Effector CD4-positive, alpha-beta T cell (primary cell): ENCODE measurements at places on chromosomes 6 and 20.

DNA sequence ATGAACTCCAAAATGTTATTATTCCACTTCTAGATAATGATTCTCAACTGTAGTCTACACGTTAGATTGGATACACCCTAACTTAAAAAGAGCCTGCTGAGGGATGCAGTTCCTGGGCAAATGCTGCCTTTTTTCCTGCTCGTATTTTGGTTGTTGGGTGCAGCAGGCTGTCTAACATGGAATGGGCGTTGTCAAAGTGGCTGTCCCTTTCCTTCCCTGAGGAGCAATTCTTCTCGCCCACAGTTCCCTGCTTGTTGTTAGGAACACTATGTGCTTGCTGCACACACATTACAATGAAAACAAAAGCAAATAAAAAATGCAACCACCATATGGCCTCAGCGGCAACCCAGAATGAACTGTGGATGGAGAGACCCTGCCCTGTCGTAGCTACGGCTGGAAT is 1.7 kb upstream of the ADGRF5 start:
- DNase-seq = no peak

GRCh38 chr6:106637051-106637716 is 7.8 kb downstream of the QRSL1 start:
- no peak for DNase-seq

DNA sequence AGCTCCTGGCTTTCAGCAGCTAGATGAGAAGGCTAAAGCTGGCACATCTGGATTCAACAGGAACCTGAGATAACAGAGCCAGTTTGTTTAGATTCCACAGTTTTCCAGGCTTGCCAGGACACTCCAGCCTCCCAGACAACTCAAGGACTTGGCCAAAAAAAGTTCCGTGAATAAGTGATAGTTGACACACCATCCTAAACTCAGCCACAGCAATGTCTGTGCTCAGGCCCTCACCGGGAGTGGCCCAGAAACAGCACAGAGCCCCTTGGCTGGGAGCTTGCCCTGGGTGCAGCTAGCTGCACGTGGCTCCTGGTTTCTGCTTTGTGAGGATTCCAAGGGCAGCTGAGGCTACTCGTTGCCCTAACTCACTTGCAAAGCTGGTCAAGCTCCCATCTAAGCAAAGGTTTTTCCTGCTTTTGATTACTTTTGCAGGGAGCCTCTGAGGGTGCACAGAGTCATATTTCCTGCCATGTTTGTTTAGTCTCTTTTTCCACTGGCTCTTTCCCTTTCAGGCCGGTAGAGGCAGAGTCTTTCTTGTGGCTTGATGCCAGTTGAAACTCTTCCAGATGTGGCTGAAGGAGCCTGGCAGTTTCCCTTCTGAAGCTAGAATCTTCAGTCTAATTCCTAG is 118.3 kb upstream of the ECI2 start:
- DNase-seq = no peak

GRCh38 chr6:6225885-6226529 is 94.5 kb downstream of the F13A1 start:
- no peak for DNase-seq

DNA sequence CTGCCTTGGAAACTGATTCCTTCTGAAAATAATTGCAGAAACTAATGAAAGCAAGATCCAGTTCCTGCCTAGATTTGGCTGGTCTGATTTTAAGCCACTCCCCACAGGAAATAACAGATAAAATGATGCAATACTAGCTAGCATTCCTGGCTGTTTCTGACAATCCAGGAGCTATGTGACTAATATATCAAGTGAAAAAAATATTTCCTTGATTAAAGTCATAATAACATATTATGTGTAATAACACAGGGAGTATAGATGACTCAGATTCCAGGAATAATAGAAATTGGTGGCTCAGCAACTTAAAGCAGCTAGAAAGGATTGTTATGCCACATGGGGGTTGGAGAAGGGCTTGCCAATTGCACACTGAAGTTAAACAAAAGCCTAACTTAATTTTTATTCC is 182.7 kb upstream of the SALL4 start:
- no peak for DNase-seq

DNA sequence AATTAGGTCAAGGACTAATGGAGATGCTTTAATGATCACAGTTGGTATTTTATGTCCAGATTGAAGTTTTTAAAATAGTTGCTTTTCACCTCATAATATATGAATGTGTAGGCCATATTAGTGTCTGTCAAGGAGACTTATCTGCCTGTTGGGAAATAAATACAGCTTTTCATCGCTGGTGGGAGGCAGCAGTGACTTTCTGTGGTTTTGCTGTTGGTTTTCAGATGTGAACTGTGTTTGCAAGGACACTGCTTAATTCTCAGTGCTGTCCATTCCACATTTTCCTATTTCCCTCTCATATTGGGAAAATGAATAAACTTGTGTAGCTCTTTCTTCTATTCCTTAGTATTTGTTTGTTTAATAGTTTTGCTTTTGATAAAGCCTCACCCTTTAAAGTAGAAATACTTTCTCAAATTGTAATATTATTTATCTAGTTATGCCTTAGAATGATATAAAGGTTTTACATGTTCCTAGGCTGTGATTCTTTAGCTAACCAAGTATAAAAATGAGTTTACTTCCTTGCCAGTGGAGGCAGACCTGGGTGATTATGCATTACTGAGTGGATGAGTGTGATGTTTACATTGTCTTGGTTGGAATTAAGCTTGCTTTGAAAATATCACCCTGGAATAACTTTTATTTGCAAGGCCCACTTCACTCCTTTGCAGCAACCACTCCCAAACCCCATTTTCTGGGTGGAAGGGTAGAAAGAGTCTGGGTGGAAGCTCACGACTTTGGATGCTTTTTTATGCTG is 3.3 kb downstream of the PLCB4 start:
- DNase-seq = no peak

- DNase-seq = no peak
Measured at GRCh38 chr20:62745279-62745951, 36.8 kb downstream of the NTSR1 start.

DNA sequence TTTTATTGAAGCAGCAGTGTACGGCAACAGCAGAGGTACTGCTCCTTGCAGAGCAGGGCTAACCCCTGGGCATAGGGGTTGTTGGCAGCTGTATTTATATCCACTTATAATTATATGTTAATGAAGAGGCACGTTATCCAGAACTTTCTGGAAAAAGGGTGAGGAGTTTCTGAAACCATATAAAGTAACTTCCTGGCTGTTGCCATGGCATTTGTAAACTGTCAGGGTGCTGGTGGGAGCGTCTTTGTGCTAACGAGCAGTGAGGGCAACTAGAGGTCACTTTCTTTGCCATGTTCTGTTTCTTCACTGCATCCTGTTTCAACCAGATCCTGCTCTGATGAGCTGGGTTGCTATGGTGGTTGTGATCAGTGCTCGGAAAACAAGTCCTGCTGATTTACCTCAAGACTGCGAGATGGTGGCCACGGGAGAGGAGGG is 11.1 kb upstream of the ARFGEF2 start:
- DNase-seq = no peak

- DNase-seq = no peak
Measured at GRCh38 chr6:168060521-168060931, 18.5 kb downstream of the FRMD1 start.

DNA sequence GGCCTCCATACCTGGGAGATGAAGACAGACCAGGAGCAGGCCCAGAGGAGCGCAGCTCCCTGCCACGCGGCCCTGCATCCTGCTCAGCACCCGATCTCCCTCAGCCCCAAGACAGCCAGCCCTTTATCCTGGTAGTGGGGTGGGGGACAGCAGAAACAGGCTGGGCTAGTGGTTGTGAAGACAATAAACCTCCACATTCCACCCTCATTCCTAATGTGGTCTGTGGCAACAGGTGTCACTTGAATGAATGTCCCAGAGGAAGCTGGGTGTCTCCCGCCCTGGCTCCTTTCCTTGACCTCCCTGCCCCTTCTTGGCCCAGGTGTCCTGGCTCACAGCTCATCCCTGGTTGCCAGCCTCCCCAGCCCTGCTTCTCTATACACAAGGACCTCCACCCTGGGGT is at the start of gene C6orf15:
Gene C6orf15, minus strand, starts transcription at position 98 of the 400 bp plus-strand sequence. Its CDS starts 20 bp downstream, at position 78.
- no peak for DNase-seq

DNA sequence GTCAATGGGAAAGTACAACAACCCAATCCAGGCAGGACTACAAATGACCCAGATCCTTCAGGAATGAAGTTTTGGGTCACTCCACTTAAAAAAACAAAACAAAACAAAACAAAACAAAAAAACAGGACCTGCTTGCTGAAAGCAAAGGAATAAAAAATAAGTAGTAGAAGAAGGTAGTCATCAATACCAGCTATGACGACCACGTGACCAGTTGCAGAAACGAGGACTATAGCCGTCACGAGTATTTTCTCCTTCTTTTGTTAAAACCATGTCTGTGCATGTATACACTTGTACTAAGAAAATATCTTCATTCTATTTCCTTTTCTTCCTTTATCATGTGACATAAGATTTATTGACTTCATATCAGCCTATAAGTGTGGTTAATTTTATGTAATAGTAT is 308.4 kb upstream of the DEFB112 start:
- no peak for DNase-seq

GRCh38 chr6:161961046-161961445 is 687.2 kb upstream of the AGPAT4 start:
- DNase-seq = no peak

DNA sequence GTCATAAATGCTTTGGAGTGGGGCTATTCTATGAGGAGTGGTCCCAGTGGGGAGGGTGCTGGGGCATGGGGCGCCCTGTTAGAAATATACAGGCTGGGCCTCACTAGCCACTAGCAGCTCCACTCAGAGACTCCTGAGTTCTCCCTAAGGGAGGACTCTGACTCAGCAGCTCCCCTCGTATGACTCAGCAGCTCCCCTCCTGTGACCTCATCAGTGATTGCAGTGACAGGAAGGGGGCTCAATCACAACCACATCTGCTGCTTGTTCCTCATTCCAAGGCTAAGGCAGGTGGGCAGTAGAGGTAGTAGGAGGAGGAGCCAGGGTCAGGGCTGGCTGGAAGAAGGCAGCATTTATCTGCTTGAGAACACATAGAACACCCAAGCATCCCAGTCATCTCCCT is 73.7 kb downstream of the PRND start:
- DNase-seq = no peak

DNA sequence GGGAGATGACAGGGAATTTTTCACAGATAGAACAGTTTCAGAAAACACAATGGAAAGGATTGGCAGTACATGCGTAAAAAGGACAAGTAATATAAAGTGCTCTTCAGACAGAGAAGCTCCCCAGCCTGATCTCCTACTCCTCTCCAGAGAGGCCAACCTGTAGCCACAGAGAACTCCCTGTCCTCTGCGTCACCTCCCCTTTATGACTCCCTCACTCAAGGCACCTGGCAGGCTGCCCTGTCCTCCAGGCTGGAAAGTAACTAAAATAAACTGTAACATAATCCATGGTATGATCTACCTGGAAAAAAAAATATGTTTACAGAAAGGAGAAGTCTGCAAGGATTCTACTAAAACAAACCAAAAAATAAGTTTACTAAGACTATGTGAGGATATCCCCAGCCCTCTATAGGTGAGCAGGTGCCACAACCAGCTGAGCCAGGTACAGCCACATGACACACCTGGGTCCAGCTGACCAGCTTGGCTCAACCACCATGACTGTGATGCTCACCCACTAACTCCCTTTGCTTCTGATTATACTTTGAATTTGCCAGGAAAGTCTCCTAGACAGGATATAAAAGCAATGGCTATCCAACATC is 29.2 kb downstream of the MBOAT1 start:
- no peak for DNase-seq

GRCh38 chr20:31869942-31870725 is at the start of the genes DUSP15 and TTLL9:
TSS of gene DUSP15 (minus strand) at chr20:31870527. CDS start at chr20:31870337, 190 bp downstream.
TSS of gene TTLL9 (plus strand) at chr20:31870634. CDS start at chr20:31871127, 493 bp downstream.
- DNase-seq = no peak

DNA sequence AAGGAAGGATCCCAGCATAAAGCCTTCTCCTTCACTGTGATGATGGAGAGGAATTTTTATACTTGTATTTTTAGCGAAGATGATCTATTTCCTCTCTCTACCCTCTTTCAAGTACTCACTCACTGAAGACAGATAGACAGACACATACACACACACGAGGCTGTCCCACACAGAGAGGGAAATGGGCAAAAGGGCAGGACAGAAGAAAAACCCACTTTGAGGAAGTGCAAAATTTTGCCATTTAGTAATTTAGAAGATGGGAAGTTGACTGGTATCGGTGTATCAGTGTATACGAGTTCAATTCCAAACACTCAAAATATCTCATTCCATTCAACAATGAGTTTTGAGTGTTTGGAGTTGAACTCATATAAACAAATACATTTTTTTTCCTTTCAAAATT is 30.9 kb downstream of the HEBP2 start:
- no peak for DNase-seq

GRCh38 chr6:139426795-139427194 is 52.3 kb upstream of the CITED2 start:
- no peak for DNase-seq

DNA sequence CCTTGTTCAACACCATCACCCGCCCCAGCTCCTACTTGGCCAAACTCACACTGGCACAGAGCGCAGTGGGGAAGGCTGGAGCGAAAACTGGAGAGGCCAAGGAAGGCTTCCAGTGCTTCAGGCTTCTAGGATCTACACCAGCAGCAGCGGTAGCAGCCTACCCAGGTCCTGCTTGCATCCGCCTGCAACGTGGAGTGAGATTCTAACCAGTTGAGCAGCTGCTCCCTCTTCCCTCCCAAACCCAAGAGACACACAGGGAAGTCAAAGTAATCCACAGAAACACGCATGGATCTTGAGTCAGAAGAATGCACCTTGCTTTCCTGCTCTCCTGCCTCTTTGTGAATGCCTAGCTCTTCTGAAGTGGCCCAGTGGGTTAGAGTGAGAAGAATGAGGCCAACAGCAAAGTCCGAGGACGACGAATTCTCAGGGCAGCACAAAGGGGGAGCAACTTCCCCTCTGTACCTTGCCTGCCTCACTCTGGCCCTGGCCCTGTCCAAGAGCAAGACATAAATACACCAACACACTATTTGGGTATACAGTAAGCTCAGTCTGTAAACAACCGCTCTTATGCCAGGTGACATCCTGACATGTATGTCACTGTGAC is 95.9 kb upstream of the FOXQ1 start:
- DNase-seq = no peak

DNA sequence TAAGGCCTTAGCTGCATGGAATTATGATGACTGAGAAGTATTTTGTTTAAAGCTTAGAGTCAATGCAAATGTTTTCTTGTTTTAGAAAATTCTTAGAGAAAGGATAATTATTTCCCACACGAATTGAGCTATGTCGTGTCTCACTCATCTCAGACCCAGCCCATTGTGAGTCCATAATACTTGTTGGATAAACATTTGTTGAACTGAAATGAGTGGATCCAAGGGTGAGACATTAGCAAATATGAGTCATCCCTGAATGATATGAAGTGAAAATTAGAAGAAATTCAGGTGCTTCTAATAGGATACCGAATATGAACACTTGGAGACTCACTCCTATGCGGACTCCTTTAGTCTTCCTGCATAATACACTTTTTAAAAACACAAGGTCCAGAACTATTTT is 41.6 kb upstream of the ARMC2 start:
- no peak for DNase-seq

GRCh38 chr6:142047934-142048592 is 84.7 kb upstream of the GJE1 start:
- no peak for DNase-seq

DNA sequence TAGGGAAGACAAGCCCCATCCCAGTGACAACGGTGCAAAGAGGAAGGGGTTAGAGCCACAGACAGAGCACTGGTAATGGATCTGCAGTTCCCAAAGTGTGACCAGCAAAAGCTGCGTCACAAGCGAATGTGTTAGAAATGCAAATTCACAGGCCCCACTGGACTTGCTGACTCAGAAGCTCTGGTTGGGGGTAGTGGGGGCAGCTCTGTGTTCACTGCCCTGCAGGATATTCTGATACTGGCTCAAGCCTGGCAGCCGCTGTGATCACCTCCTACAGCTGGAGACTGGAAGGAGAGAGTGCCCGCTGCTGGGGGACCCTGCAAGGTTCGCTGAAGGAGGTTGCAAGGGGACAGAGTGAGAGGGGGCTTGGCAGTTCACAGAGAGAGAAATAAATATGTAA is 179.7 kb upstream of the CDH4 start:
- no peak for DNase-seq

GRCh38 chr6:30769088-30769852 is 24.9 kb upstream of the IER3 start:
- peak; percentile 40 for DNase-seq
